Cardiac septum (tissue), 1 donor: ENCODE measurements at places on chromosomes 3 and 15.
A peak's percentile ranks its signal among the peaks of the same experiment; 100 is the strongest.

DNA sequence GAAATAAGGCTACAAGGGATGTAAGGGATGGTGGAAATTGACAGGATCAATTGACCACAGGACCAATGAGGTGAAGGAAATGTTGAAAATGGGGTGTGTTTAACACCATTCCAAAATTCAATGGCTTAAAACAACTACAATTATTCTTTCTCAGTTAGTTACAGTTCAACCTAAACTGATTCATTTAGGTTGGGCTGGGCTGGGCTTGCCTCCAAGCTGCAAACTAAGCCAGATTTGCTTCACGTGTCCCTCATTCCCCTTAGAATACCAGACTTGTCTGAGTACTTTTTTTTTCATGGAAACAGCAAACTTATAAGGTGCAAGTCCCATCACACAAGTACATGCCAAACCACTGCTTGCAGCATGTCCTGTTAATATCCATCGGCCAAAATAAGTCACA lies 280.1 kb downstream of the NEK10 start:
- no peak for DNase-seq

DNA sequence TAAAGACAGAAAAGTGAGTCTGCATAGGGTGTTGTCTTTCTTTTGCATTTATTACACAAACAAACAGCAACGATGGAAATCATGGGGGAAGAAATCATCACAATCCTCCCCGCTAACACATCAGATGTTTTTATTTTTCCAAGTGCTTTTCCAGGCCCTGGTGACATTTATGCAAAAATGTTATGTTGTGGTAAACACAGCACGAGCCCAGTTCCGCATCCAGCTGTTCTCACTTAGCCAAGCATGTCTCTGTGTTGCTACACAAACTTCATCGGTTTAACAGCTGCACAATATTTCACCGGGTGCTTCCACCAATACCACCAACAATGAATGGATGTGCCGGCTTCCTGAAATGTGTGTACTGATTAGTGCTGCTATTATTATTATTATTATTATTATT lies 53.7 kb upstream of the ABHD17C start:
- DNase-seq = no peak

- no peak for DNase-seq
Observed at GRCh38 chr3:107201146-107201545, 176.1 kb upstream of the CCDC54 start.

GRCh38 chr15:58233341-58233740 lies 95.2 kb downstream of the AQP9 start:
- no peak for DNase-seq

DNA sequence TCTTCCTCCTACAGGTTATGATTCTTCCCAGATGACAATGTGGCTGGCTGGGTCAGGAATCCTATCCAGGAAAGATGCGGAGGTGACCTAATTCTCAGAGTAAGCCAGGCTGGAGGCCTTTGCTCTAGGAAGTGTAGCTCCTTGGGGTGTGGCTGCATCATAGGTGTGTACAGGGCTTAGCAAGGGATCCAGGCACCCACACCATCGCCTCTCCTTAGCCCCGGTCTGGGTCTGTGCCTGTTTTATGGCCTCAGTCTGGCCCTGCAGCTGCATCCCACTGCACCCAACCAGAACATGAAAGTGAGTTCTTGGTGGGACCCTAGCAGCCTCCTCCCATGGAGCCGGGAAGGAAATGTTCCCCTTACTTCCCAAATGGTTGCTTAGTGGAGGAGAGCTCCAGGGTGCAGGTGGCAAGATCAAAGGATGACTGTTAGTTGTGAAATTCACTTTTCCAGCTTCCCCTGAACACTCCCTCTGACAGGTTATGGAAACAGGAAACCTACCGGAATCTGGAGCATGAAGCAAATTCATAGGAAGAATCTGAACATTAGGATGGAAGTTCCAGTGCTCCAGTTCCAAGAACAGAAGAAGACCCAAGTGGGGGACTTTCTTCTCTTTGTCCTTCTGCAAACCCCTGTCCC lies 2.7 kb upstream of the AMOTL2 start:
- DNase-seq = peak; percentile 70

DNA sequence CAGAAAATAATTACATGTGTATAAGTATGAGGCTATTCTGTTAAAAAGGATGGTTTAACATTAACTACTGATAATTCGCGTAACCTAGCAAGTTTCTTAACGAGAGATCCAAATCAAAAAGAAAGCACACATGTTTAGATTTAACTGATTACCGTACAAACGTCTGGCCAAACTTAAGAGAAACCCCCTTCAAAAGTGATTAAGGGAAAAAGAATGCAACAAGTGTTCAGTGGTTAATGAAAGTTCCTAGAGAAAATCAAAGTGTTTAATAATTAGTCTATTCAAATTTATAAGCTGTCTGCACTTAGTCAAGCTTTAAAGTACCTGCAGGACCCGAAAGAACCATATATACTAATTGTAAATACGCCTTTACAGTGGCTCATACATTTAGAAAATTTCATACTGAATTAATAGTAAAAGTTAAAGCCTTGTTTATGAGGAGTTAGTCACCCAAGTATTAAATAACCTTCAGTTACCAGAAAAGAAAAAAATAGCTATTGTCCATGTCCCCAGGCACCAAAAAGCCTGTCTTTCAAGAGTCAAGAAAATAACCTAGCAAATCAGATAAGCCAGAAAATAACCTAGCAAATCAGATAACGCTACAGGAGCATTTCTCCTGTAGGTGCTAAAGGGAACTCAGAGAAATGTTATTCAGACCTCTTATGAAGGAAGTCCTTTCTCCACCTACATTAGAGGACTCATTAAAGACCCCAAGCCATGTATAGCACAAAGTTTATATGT lies 34.6 kb downstream of the ZNF589 start:
- DNase-seq = no peak
